Fibroblast of skin of left biceps (primary cell): ENCODE measurements at places on chromosomes 16 and 17.
A peak's percentile ranks its signal among the peaks of the same experiment; 100 is the strongest.

GRCh38 chr17:61856035-61856434, 7.3 kb downstream of the BRIP1 start:
- no peak for DNase-seq

GRCh38 chr16:21982108-21982507, 18.8 kb downstream of the PDZD9 start:
- no peak for DNase-seq

DNA sequence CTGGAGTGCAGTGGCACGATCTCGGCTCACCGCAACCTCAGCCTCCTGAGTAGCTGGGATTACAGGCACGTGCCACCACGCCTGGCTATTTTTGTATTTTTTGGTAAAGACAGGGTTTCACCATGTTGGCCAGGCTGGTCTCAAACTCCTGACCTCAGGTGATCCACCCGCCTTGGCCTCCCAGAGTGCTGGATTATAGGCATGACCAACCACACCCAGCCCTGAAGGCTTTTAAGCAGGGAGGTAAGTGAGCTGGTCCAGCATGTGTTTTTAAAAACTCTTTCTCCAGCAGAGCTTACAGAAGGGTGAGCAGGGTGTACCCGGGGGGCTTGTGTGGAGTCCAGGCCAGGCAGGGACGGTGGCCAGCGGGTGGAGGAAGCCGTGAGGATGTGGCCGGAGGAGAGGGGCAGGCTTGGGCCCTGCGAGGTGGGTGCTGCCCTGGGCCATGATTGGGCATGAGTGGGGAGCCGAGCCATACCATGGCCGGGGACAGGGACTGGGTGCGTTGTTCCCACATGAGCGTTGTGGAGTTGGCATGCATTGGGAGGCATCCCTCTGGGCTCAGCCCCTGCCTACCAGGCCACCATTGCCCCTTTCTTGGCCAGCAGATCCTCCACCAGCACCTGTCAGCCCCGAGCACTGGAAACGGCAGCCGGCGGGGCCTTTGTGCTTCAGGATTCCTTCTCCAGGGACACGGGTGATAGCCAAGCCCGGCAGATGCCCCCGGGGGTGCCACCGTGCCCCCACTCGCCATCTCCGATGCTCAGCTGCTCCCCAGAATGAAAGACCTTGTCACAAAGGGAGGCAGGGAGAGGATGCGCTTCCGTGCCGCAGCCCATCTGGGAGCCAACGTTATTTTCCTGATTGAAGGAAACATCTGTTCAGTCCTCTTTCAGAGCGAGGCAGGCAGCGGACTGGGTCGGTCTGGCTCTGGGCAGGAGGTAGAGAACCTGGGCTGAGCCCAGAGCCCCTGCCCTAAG, 64.5 kb downstream of the RAI1 start:
- no peak for DNase-seq

GRCh38 chr16:78775161-78775561, 675.7 kb downstream of the WWOX start:
- no peak for DNase-seq

- DNase-seq: no peak
These were observed 65.9 kb downstream of the PCTP start for GRCh38 chr17:55816532-55817396.

DNA sequence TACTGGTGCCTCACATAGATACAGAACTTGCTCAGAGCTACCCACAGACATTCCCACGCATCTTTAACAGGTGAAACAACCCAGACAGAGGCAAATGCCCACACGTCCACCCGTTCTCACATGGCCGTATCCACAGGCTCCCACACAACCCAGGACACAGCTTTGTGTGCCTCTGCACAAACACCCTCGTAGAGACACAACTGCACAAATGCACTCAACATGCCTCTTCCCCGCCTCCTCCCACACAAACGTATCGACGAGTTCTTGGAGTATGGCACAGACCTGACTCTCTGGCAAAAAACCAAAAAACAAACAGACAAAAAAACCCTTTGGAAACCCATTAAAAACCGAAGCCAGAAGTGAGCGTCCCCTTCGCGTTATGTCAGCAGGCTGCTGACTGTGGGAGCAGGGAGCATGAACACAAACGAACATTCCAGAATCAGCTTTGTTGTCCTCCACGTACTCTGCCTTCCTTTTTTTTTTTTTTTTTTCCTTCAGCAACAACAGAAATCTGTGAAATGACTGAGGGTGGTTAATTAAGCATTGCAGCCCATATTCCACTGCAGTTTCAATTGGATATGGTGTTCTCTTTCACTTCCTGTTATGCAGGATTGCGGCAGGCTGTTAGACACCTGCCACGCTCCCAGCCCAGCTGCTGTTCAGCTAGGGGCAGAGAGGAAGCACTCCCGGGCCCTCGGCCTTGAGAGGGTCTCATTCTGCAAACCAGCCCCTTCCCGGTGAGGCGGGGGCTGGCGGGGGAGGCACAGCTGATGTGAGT, 313.7 kb downstream of the MAF start:
- no peak for DNase-seq

DNA sequence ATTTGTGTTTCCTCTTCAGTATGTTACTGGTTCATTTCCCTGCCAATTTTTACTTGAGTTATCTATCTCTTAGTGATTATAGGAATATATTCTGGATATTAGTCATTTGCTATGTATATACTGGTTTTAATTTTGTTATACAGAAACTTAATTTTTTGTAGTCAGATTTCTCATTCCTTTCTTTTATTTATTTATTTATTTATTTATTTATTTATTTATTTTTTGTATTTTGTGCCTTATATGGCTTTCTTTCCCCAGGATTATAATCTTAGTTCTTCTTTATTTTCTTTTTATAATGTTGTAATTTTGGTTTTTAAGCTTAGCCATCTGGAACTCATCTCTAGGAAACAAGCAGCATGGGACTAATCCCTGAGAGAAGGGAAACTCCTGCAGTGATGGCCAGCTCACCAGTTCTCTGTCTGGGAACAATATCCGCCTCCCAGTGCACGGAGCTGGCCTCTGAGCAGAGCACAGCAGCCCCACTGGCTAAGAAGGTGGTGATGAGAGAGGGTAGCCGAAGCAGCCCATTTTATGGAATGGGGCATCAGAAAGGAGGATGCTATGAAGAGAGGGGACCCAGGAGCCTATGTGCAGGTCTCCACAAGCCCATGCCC, 54.5 kb upstream of the ADORA2B start:
- no peak for DNase-seq

DNA sequence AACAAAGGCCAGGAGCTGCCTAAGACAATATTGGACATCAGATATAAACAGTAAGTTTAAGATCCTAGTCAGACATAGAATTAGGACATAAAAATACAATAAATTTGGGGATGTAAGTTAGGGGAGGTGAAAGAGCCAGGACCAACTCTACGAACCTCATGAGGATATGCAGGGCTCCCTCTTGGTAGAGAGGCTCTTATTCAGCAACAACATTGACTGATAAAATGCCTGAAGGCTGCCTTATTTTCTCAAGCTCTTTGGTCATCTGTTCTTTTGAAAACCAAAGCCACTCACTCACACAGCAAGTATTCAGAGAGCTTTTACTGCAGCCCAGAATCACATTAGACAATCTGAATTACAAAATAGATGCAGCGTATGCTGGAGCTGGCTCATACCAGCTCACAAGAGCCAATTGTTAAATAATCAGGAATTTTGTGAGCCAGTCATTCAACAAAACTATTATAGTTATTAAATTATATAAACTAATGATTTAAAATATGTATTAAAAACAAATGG, 108.6 kb upstream of the CLEC3A start:
- no peak for DNase-seq

DNA sequence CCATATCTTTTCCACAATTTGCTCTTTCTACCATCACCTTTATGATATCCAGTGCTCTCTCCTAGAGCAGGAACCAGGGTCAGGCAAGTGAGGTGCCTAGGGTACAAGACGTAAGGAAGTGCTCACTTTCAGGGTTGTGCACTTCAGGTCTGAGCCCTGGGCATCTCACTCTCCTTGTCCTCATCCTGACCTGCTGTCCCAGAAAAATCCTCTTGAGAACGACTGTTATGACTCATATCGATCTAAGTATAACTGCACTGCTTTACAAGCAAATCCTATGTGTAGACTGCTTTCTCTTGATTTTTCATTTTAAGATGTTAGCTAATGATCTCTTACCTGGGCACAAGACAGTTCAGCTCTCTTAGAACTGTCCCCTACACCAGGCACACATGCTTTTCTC, 100.1 kb downstream of the TMEM100 start:
- no peak for DNase-seq

- DNase-seq: no peak
These were observed 3.8 kb upstream of the DNAH2 start for GRCh38 chr17:7713782-7714181.

DNA sequence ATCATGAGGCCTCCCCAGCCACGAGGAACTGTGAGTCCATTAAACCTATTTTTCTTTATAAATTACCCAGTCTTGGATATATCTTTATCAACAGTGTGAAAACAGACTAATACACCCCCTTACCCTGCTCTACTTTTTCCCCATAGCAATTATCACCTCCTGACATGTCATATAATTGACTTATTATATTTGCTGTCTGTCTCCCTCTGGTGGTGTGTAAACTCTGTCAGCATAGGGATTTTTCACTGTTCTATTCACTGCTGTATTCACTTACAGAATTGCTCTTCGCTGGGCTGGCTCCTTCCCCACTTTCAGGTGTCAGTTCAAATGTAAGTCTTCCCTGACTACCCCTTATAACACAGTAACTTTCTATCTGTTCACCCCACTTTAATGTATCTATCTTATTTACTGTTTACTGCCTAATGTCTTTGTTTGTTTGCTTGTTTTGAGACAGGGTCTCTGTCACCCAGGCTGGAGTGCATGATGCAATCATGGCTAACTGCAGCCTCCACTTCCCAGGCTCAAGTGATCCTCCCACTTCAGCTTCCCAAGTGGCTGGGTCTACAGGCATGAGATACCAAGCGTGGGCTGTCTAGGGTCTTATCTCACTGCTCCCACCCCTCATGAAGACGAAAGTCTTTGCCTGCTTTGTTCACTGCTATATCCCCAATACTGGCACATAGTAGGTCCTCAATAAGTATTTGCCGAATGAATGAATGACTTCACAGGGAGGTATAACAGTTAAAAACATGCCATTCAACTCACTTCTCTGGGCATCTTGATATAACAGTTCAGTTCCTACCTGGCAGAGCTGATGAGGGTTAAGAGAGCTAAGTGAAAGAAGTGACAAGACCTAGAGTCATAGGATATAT, 52.4 kb upstream of the CDH3 start:
- no peak for DNase-seq

- DNase-seq: no peak
These were observed 377.1 kb downstream of the CNTNAP4 start for GRCh38 chr16:76654088-76654820.

GRCh38 chr16:89084814-89085612, 8.6 kb upstream of the ACSF3 start:
- no peak for DNase-seq

DNA sequence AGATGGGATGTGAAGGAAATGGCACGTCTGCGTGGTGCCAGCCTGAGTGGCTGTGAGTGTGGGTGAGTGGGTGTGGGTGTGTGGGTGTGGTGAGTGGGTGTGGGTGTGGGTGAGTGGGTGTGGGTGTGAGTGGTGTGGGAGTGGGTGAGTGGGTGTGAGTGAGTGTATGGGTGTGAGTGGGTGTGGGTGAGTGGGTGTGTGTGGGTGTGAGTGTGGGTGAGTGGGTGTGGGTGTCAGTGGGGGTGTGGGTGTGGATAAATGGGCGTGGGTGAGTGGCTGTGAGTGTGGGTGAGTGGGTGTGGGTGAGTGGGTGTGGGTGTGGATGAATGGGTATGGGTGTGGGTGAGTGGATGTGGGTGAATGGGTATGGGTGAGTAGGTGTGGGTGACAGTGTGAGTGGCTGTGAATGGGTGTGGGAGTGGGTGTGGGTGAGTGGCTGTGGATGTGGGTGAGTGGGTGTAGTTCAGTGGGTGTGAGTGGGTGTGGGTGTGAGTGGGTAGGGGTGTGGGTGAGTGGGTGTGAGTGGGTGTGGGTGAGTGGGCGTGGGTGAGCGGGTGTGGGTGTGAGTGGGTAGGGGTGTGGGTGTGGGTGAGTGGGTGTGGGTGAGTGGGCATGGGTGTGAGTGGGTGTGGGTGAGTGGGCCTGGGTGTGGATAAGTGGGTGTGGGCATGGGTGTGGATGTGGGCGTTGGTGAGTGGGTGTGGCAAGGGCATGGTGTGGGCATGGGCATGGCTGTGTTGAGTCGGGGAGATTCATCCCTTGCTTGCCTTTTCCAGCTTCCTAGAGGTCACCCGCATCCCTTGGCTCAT, 80.8 kb downstream of the ZDHHC7 start:
- no peak for DNase-seq

- DNase-seq: no peak
These were observed 86.8 kb downstream of the USP32 start for GRCh38 chr17:60305141-60305540.

GRCh38 chr16:75929046-75929445, 202.8 kb upstream of the CPHXL start:
- no peak for DNase-seq

GRCh38 chr17:78012428-78012827, 53.9 kb downstream of the TNRC6C start:
- DNase-seq: no peak

- DNase-seq: no peak
These were observed 10.7 kb downstream of the FSCN2 start for GRCh38 chr17:81538651-81539570.

DNA sequence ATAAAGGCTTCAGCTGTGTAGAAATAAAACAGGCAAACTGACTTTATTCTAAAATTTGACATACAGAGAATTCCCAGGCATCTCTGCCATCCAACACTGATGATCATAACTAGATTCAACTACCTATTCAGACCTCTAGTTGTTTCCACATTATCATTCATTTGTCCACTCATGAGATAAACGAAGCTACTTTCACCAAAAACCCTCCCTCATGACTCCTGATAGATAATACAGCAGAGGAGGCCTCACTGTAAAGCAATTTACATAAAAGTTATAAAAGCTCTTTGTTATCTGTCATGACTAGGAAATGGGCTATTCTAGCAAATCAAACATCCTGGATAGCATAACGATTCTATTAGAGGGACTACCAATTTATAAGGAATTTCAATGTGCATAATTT, 19.6 kb upstream of the RFFL start:
- DNase-seq: no peak

DNA sequence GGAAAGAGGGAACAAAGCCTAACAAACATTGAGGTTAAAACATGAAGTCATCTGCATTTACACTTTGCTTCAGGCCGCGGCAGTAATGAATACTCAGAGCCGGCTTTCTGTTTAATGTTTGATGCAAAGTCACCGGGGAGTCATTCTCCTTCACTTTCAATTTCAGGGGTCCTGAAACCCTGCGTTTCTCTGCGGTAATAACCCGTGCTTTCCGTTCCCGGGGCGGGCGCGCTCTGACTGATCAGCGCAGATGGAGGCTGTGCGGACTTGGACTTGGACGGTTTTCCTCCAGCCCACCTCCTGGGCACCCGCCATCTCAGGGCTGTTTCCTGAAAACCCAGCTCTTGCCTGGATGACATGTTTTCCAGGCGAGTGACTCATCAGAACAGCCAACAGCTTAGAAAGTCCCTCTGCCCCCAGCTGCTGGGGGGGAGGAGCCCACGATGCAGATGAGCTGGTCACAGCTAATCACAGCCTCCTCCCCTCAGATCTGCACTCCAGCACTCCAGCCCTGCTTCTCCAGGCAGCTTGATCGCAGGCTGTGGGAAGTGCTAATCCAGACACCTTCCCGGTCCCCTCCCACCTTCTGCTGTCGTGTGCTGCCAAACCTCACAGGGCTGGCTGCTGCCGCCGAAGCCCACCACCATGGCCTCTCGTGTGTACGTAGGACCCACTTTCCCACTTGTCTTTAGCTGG, 158.6 kb upstream of the CHMP6 start:
- peak; percentile 96 for DNase-seq
